A549 treated with ZK216348 at 1 μM for 4 hours (cell line): ENCODE measurements at places on chromosomes 4 and X. TPM values are rescaled to one million over a fixed set of nuclear protein-coding genes. Genes with fewer than 3 reads are reported as not detected.

Gene FATE1
- not detected in 5 replicates for total RNA-seq

Gene FGA
- total RNA-seq, result 13.3 to 17.3 TPM (median 14.4 TPM) in 5 replicates

Gene MBNL3
- not detected in 5 replicates for total RNA-seq

Gene ZCCHC18
- total RNA-seq, result 0.29 to 0.51 TPM in 2 of 5 replicates, not detected in the others

Gene PLP1
- not detected in 5 replicates for total RNA-seq

Gene NHS
- total RNA-seq, result 2.3 to 4.3 TPM (median 2.9 TPM) in 5 replicates

Gene OSTC
- total RNA-seq, result 83.0 to 104 TPM (median 89.9 TPM) in 5 replicates

Gene S100P
- total RNA-seq, result 34.1 to 83.8 TPM (median 64.8 TPM) in 5 replicates

Gene ZXDA
- 1.1 to 2.1 TPM (median 1.6 TPM) in 5 replicates for total RNA-seq
